Iris pigment epithelial cell (primary cell): ENCODE measurements at places on chromosomes 5 and 9.

DNA sequence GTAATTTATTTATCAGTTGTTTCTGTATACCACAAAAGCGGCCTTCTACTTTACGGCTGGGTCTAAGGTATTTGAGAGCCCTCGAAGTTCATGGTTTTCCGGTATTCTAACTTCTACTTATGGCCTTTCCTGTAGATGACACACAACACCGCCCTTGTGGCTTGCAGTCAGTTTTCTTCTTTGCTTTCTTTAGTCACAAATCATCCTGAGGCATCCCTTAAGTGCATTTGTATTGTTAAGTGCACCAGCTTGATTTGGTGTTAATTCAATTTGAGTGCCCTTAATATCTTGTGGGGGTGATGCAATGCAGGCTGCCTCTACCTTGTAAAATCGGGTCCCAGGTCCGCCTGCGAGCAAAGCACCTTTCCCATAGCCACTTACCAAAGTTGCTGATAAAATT, 511.9 kb downstream of the CCDC171 start:
- no peak for DNase-seq

GRCh38 chr5:60851626-60852025, 7.6 kb upstream of the ELOVL7 start:
- DNase-seq: no peak

- DNase-seq: peak; percentile 10
Observed at GRCh38 chr5:69083412-69083811, 10.4 kb upstream of the SLC30A5 start.

GRCh38 chr9:88164850-88165249, 26.6 kb upstream of the SPATA31C2 start:
- DNase-seq: no peak

DNA sequence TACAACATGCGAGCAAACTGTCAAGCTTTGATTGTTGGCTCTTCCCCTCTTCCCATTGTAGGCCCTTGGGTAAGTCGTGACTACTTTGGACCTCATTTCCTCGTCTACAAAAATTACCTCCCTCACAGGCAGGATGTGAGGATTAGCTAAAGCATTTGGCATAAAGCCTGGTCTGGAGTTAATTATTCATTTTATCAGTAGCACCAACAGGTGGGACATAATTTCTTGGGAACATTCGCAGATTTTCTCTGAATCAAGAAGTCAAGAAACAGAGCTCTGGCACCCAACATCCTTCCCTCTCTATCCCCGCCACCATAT, 39.9 kb upstream of the SEMA6A start:
- no peak for DNase-seq

DNA sequence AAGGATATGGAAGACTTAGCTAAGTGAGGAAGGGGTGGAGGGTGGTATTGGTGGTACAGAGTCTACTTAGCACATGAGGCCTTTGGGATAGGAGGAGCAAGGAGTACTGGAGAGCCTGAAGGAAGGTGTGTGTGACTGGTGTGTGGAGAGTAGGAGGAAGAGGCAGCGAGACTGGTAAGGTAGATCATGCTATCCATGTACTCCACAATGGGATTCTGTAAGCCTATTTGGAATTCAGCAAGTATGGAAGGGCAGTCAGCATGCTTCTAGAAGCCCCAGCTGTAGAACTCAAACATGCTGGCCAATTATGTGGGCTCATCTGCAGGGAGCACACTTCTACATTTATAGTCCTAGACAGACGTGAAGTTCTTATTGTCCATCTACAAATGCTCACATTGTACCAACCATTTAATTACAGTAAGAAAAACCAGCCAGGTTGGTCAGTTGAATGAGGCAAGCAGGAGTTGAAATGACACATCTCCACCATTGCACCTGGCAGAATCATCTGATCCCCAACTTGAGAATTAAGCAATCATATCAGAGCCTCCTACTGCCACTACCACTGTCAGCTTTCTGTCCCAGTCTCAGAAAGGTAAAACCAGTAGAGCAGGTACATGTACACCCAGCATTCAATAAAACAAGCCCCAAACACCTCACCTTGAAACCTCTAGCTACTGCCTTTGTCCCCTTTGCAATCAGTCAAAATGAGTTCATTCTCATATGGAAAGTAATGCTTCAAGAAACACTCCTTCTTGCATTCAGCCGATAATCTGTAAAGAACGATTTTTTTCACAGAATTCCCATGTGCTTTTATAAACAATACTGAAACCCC, 60.9 kb upstream of the GLRX start:
- no peak for DNase-seq

DNA sequence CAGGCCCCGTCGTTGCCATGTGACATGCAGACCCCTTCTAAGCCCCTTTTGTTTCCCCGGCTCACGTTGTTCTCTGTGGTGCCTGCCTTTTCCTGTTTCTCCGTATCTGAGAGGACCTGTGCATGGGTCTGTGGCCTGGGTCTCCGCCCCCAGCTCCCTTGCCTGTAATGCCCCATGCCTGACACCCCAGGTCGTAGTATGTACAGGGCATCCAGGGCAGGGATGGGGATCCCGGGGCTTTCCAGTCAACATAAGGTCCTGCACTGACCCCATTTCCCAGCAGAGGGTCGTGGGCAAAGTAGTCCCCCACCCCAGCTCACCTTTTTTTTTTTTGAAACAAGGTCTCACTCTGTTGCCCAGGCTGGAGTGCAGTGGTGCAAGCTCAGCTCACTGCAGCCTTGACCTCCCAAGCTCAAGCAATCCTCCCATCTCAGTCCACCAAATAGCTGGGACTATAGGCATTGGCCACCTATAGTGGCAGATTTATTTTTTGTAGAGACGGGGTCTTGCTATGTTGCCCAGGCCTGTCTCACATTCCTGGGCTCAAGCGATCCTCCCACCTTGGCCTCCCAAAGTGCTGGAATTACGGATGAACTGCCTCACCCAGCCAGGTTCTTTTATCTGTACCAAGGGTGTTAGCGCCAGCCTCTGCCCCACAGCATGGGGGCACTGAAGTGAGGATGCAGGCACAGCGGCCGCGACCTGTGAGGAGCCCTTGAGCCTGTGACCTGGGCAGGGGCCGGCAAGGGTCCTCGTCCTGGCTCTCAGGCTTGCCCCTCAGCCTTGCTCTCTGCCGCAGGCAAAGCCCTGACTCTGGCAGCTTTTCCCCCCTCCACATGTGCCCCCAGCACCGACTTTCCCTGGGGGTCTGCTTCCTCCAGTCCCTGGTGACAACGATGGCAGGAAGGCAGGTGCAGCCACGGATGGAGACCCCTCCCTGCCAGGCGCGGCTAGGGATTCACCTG, 19.1 kb upstream of the QSOX2 start:
- no peak for DNase-seq

- no peak for DNase-seq
Observed at GRCh38 chr9:27888661-27889295, 315.5 kb upstream of the C9orf72 start.

GRCh38 chr5:57531333-57531732, 48.7 kb upstream of the ACTBL2 start:
- DNase-seq: no peak

DNA sequence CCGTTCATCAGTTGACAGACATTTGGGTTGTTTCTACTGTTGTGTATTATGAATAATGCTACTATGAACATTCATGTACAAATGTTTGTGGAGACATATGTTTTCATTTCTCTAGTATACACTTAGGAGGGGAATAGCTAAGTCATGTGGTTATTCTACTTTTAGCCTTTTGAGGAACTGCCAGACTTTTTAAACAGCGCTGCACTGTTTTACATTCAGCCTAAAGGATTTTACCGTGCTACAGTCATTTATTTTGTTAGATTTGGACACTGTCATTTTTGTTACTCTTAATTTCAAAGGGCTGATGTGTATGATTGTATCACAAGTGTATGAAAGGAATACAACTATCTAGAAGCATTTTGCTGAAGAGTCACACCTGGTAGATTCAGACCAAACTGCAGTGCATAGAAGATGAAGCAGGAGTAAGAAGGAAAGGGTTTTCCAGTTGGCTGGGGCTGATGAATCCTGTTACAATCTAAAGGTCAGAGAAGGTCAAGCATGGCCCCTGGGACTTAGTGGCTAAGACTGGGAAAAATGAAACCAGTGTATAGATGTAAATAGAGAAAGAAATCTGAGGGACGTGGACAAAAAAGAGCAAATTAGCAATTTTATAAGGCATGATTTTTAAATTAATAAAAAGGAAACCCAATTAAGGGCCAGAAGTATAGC, 509.7 kb downstream of the PSAT1 start:
- DNase-seq: peak; percentile 7

GRCh38 chr5:76125346-76125745, 42.2 kb downstream of the SV2C start:
- no peak for DNase-seq

DNA sequence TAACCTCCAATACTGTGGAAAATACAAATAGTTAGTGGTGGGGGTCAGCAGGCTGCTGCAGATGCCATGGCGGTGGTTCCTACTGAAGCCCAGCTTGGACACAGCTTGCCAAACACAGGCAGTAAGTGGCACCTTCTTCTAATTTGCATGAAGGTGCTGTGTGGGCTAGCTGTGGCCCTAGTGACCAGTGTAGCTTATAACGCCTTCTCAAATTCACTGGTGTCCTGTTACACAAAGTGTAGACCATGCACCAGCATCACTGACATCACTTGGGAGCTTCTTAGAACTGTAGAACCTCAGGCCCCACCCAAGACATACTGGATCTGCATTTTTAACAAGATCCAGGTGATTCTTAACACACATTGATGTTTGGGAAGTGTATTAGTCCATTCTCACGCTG, 58.8 kb upstream of the TGFBR1 start:
- DNase-seq: no peak

DNA sequence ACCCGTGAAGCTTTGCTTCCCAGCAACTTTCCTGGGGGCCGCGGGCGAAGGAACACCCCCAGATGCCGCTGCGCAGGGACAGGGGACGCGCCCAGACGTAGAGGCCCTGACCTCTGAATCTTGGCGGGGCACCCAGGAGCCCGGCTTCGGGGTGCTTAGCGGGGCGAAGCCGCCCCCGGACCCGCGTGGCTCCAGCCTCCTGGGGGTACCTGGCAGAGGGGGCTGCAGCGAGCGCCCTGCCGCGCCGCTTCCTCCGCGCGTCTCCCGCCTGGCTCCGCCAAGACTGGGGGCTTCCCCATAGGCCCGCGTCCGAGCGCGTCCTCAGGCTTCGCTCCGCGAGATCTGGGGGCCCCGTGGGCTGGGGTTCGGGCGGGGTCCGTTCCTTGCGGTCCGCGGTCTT, 23.0 kb upstream of the ZNF782 start:
- peak; percentile 10 for DNase-seq

DNA sequence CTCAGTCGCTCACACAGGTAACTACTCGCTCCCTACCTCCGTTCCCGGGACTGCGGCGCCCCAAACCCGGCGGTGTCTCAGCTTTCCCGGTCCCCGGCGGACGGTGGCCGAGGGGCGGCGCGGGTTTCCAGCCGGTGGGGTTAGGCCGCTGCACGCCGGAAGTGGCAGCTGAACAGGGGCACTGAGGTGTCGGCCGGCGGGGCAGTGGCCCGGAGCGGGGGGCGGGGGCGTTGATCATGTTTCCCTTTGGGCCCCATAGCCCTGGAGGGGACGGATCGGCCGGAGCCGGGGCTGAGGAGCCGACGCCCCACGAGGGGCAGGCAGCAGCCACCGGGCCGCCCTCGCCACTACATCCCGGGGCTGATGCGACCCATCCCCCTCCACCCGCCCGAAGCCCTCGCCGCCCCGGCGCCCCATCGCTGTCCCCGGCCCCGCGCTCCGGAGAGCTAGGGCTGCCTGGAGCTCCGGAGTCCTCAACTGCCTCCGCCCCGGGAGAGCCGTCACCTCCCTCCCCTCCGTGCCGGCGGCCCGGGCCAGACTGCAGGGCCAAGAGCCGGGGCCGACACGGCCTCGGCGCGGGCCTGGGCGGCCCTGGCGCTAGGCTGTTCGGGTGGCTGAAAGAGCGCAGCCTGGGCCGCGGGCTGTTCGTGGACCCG, at the start of gene DCAF10:
Gene DCAF10, plus strand, starts transcription at position 167 of the 656 bp plus-strand sequence. Its CDS starts 70 bp downstream, at position 237.
- DNase-seq: peak; percentile 83

DNA sequence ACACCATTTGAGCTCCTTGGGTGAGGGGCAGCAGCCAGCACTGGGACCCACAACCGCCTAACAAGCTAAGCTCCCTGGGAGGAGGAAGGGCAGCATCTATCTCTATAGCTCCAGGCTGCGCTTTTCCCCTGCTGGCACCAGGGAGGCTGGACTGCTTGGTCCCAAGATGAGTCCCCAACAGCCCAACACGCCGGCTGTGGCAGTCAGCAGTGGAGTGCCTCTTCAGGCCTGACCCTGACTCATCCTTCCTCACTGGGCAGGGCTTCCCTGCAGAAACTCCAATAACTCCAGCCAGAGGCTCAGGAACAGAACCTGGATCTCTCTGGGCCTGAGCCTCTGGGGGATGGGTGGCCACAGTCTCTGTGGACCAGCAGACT, 113.7 kb upstream of the ADAMTS16 start:
- DNase-seq: no peak

DNA sequence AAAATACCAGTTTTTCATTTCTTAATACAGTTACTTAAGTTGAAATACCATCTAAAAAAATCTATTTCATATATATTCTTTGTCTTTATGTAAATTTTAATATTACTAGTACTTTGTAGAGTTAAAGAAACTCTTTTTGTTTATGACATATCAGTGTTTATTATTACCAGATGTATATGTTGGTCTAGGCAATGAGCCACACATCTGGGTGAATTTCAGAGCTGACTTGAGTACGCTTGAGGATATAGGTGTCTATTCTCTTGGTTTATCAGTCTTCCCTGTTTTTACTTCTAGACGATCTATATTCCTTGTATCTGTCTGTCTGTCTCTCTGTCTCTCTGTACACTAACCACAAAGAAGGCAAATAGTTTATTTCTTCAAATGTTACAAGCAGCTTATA, 2.9 kb downstream of the SMAD5 start:
- peak; percentile 9 for DNase-seq

DNA sequence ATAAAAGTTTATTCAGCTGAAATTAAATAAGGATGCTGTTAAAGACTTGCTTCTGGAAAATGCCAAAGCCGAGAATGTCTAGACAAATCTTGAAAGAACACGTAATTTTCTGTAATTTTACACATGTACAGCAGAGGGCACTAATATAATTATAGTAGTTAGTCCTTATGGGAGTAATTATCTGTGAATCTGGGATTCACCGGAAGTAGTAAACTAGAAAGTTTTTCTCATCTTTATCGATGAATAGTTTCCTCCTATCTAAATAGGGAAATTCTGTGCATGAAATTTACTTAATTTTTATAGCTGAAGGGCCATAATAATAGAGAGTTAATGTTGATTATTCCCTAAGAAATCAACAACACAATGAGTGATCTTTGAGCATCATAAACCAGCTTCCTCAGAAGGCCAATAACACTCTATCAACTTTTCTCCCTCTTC, 18.4 kb upstream of the CNTLN start:
- peak; percentile 41 for DNase-seq

DNA sequence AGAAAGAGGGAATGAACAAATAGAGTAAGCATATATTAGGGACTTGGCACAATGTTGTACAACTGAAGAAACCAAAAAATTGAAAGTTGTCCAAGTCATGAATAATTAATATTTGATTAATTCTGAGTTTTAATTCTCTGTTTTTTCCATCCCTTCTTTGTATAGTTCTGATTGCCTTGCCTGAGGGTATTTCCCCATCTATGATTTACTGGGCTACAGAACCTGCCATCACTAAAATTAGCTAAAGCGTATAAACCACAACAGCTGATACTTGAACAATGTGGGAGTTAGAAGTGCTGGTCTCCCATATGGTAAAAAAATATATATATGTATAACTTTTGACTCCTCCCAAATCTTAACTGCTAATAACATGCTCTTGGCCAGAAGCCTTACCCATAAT, 1253.5 kb upstream of the CDH6 start:
- no peak for DNase-seq

GRCh38 chr9:69134412-69134811, 39.7 kb upstream of the TJP2 start:
- no peak for DNase-seq
